ENCODE measurements at places on chromosomes 2 and 18.

DNA sequence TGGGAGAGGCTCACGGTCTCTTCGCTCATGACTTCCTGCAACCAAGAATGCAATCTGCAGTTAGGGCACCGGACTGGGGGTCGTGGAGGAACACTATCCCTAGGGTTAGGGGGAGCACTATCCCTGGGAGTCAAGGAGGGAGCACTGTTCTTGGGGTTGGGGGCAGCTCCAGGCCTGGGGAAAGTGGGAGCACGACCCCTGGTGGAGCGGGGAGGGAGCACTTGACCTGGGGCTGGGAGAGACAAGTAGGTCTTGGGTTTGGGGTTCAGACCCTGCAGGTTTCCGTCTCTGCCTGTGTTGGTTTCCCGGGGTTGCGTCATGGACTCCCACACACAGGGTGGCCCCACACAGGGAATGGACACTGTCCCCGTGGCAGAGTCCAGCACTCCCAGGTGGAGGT is 133.6 kb downstream of the TPO start:
- DNase-seq, result no peak

GRCh38 chr2:200770847-200771246 is 40.9 kb upstream of the BZW1 start:
- no peak for DNase-seq

GRCh38 chr2:7674606-7675005 is 757.4 kb downstream of the RNF144A start:
- no peak for DNase-seq

GRCh38 chr2:175981551-175981950 is 20.5 kb downstream of the LNPK start:
- no peak for DNase-seq

- DNase-seq, result no peak
Observed at GRCh38 chr2:227228061-227228667, 63.7 kb downstream of the COL4A3 start.

- DNase-seq, result no peak
Observed at GRCh38 chr2:151634736-151635467, 99.4 kb downstream of the NEB start.

DNA sequence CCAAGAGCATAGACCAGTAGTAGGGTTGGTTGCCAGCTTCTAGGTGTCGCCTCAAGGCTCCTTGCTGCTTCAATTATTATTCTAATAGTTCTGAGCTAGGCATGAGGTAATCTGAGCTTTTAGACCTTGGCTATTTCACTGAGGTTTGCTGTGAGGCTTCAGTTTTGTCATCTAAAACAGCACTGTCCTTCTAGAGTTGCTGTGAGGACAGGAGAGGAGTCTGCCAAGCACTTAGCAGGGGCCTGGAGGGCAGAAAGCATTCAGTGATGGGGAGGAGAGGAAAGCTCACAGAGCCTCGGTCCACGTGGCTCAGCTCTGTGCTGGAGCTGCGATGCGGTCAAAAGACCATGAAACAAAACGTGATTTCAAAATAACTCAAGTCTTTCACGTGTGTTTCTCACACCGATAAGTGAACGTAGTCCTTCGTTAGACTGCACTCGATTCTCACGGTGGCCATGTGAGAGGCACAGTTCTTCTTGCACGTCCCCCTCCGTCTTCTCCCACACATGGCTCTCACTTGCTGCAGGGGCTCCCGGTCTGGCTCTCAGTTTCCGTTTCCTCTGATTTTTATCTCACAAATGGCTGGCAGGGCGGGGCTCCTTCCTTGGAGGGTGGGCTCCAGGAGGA is 113.7 kb downstream of the B3GNT2 start:
- no peak for DNase-seq

GRCh38 chr2:25198209-25198525 is 29.8 kb upstream of the POMC start:
- DNase-seq, result no peak

- DNase-seq, result no peak
Observed at GRCh38 chr2:165909466-165909865, 44.1 kb downstream of the TTC21B start.

DNA sequence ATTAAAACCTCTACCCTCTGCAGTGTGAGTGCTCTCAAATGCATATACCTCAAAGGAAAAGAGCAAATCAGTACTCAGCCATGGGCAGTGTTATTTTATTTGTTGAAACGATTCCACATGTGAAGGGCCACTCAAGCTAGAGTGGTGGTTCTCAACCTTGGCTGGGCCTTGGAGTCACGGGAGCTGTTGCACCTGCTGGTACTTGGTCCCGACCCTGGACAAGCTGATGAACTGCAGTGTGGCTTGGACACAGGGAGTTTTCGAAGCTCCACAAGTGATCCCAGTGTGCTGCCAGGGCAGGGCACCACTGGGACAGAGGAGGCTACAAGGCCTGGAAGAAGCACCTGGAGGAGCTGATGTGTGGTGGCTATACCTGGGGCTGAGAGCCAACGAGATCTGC is 19.7 kb downstream of the GNLY start:
- DNase-seq, result no peak

DNA sequence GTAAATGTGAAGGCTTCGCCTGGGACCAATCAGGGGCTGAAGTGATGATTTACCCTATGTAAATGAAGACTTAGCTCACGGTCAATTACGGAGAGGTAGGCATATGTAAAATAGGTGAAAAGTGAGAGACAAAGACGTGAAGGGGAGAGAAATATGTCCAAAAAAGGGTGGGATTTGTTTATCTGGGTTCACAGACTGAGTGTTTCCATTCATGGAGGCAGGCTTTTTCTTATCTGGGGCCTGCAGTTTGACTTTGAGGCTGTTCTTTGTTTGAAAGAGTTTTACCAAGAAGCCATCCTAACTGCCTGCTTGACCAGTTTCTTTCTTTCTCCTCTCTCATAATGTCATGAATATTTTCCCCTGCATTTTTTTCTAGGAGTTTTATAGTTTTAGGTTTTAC is 202.7 kb downstream of the NYAP2 start:
- no peak for DNase-seq

- peak; percentile 12 for DNase-seq
Observed at GRCh38 chr2:140186313-140186712, 1406.1 kb upstream of the NXPH2 start.

- no peak for DNase-seq
Observed at GRCh38 chr18:26489881-26490280, 58.5 kb downstream of the KCTD1 start.

- DNase-seq, result no peak
Observed at GRCh38 chr2:41784496-41784895, 263.3 kb upstream of the PKDCC start.

DNA sequence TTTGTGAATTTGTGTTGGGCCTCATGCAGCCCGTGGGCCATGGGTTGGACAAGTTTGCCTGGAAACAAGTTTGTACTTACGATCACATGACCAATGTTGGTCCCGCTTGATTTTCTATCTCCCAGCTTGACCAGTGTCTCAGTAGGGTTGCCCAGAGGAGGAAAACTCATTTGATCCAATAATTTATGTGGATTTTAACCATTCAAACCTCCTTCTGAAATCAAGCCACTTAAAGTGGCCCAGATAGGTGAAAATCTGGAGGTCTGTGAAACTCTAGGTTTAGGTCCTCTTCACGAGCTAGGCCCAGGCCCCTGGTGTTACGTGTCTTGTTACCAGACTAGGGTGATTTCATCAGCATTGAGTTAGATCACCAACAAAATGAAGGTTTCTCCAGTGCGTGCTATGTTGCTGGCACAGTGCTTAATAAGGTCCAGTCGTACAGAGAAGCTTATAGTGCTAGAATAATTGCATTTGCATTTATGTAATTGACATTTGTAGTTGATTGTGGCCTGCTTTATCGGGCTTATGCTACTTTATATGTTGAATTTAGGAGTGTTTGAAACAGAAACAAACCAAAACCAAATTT is 4.4 kb downstream of the ACTR2 start:
- peak; percentile 53 for DNase-seq

DNA sequence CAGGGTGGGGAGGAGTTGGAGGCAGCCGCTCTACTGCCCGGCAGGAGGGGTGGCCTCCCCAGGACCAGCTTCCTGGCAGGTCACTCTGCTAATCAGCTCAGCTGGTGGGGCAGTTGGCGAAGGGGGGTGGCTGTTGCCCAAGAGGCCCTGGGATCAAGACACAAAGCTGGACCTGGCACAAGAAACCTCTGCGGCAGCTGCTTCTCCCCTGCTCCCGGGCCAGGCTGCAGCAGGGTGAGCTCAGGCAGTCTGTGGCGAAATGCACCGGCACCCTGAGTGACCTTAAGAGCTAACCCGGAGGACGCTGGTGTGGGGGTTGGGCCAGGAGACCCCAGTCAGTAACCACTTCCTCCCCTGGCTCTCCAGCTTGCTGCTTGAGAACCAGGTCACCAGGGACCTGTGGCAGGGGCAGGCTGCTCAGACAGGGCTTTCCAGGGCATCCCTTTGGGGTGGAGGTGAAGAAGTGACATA is 31.1 kb downstream of the TOGARAM2 start:
- peak; percentile 15 for DNase-seq

DNA sequence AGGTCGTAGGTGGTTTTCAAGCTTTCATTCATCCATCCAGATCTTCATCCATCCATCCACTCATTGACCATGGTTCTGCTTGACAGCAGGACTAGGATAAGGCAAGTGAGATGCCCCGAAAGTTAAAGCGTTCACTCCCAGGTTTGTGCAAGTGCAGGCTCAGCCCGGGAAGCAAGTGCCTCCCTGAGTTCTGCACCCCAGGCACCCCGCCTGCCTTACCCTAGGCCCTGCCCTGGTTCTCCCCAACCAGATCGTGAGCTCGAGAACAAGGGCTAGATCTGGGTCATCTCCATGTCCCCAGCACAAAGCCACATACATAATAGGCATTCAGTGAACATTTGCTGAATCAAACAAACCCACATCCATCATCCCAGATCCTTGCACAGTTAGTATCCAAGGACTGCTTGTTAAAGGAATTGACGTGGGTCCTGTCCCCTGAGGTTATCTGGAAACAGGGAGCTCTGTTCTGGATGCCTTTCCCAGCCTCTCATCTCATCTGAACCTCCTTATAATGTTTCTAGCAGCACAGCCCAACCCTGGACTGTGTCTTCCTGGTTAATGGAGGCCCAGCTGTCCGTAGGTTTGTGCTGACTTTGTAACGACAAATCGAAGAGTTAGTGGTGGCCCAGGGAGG is 116.1 kb upstream of the GPC1 start:
- DNase-seq, result no peak

DNA sequence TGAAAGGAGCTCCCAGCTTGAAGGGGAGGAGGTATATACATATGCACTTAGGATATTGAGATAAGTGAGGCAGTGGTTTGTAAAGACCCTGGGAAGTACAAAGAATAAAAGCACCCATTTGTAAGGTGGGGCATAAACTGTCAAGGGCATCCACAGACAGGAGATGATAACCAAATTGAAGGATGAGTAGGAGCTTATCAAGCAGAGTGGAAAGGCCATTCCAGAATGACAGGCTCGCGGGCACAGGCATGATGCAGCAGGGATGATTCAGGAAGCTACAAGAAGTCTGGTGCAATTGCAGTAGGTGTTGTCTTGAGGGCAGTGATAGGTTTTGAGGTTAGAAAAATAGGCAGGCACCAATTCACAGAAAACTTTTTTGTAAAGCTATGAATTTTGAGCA is 504.8 kb downstream of the PIK3C3 start:
- DNase-seq, result no peak

- DNase-seq, result peak; percentile 31
Observed at GRCh38 chr18:356778-357177, 88.9 kb upstream of the THOC1 start.

DNA sequence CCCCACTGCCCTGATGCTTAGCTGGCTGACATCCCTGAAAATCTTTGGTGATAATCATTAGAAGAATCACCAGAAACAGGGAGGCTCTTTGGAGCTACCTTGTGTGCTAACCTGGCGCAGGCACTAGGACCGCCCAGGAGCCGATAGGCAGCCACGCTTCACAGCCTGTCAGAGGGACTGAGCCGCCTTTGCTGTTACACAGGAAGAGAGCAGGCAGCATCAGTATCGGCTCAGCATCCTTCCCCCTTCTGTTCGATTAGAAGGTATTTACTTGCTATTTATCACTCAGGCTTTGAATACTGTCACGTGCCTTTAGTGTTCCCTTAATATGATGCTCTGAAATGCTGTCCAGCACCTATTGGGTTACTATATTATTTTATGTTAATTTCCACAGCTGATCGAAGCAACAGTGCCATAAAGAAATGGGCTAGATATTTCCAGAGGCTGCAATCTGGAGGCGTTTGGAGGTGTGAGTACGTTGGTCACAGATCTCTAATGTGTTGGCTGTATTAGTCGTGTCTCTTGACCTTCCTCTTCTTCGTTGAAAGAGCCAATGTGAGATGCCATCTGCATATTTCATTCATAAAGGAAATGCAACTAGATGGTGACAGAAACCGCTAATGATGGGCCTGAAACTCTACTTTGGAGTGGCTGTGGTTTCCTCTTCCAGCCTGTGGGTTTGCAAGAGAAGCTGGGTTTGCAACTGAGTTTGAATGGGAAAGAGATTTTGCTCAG is 110.4 kb upstream of the RAB27B start:
- peak; percentile 40 for DNase-seq

DNA sequence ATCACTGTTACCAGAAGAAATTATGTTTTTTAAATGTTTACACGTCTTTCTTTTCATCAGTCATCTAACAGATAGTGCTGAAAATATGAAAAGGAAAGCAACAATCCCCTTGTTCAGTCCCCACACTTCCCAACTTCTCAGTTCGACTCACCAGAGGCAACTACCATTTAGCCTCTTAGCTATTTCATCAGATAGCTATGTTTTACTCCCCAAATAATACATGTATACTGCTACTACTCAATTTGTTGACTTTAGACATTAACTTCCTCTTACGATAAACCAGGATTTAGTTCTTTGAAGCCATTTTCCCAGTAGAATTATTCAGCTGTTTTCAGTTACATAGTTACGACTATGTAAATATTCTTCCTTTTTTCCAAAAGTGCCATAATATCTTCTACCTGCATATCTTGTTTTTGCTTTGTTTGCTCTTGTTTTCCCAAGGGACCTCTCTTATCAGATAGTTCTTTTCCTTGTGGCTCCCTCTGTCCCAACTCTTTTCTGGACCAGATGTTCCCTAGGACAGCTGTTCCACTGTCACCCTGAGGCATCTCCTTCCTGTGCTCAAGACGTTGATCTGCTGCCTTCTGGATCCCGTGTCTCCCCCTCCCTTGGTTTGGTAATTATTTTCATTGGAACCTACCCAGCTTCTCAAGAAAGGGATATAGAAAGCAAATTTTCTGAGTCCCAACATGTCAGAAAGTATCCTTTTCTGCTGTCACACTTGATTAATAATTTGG is 289.3 kb upstream of the TANK start:
- peak; percentile 40 for DNase-seq

- DNase-seq, result peak; percentile 78
Observed at GRCh38 chr2:212686285-212686895, 147.8 kb upstream of the ERBB4 start.

GRCh38 chr2:26444236-26444635 is 33.7 kb downstream of the OTOF start:
- DNase-seq, result no peak

GRCh38 chr2:3624059-3624794 is 29.3 kb downstream of the COLEC11 start:
- no peak for DNase-seq

DNA sequence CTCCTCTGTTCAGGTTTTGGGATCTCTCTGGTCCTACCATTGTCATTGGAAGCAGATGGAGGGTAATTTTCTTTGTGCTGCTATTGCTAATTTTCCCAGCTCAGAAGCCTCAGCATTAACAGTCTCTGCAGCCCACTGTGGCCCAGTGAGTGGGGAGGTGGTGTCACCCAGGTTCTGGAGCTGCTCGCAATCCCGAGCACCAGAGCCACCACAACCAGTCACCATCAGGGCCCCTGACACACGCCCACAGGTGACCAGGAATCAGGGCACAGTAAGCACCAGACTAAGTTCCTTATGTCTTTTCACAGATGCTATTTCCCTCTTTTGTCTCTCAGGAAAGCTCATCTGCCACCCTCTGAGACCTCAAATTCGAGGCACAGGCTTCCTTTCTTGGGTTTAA is 87.9 kb downstream of the SEPTIN10 start:
- DNase-seq, result no peak
